ENCODE measurements at places on chromosomes 7 and 10. TPM values are rescaled to one million over a fixed set of nuclear protein-coding genes. Genes with fewer than 3 reads are reported as not detected.

- DNase-seq, result no peak
Observed at GRCh38 chr7:148704970-148705369, 6.3 kb downstream of the CUL1 start.

- no peak for DNase-seq
Observed at GRCh38 chr7:2106440-2106839, 126.3 kb downstream of the MAD1L1 start.

GRCh38 chr10:112775892-112776674 lies 174.0 kb upstream of the TCF7L2 start:
- DNase-seq, result no peak

- no peak for DNase-seq
Observed at GRCh38 chr7:117165656-117166055, 157.2 kb downstream of the WNT2 start.

- no peak for DNase-seq
Observed at GRCh38 chr7:27165089-27165995, at the start of gene HOXA9. Gene HOXA9, minus strand, starts transcription at chr7:27165537. Its CDS starts 80 bp downstream, at chr7:27165457.

GRCh38 chr10:117775526-117775925 lies 233.0 kb downstream of the EMX2 start:
- no peak for DNase-seq

GRCh38 chr10:89683883-89684282 lies 17.5 kb upstream of the KIF20B start:
- DNase-seq, result no peak

DNA sequence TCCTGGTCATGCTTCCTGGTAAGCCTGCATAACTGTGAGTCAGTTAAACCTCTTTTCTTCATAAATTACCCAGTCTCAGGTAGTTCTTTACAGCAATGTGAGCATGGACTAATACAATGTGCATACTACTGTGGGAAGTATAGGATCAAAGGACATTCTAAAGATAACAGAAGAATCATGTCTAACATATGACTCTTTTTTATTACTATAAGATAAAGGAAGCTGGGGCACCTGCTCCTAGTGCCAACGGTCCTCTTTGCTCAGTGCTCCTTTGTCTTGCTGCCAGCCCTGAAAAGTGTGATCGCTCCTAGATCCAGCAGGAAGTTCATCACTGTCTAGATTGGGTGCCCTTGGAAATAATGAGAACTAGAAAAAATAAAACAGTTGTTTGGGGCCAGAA lies 143.3 kb upstream of the NOBOX start:
- no peak for DNase-seq

DNA sequence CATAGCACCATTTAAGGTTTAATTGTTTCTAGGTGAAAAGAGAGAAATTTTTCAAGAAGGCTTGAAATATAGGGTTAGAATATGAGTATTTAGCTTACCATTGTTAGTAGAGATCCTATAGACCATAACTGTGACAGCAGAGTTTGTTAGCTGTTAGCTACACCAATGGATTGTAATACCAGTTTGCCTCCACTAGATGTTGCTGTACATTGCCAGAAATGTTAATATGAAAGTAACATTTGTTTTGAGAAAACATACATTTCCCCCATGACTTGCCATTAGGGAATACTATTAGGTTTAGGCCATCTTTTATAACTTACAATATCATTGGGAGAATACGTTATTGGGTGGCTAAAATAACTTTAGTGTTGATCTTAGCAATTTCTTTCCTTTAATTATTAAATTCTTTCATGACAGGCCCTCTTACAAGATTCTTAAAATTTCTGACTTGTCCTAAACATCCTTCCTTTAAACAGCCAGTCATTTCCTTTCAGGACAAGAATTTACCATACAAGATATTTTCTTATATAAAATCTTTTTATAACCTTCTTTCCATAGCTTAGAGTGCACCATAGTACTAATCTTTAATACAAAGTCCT lies 39.5 kb downstream of the ZNF117 start:
- DNase-seq, result peak; percentile 37

DNA sequence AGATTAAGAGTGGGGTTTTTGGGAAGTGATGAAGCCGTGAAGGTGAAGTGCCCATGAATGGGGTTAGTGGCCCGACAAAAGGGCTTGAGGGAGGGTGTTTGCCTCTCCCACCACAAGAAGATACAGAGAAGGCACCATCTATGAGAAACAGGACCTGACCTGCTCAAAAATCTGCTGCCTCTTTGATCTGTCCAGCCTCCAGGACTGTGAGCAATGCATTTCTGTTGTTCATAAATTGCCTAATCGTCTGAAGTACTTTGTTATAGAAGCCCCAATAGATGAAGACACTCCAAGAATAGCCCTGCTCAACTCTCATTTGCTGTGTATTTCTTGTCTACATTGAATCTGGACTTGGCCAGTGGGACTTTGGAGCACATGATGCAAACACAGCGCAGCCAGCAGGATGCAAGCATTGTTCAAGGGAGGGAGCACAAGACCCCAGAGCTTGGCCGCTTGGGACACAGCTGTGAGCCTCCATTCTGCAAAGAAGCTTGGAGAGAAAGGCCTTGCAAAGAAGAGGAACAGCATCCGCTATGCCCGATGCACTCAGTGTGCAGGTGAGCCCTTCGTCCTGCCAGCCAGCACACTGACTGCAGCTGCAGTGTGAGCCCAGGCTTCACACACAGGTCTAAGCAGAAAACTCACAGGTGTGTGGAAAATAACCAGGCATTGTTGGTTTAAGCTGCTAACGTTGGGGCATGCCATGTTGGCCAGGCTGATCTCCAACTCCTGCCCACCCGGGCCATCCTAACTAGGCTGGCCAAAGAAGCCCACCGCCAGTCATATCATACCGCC lies 73.2 kb upstream of the KLF6 start:
- no peak for DNase-seq

The CLIP2 gene
- polyA plus RNA-seq, result 29.5 TPM

The LBX1 gene
- polyA plus RNA-seq, result 0.35 TPM

The BMI1 gene
- polyA plus RNA-seq, result 108 TPM

The FZD1 gene
- polyA plus RNA-seq, result 54.4 TPM

The GATA3 gene
- polyA plus RNA-seq, result 2.1 TPM

Data from right lung (tissue), 10 donors.